Activated CD8-positive, alpha-beta T cell treated with anti-CD3 and anti-CD28 coated beads, Interleukin-2, amount 10 ng/mL, durations not matched to agents 7 days and 5 days (primary cell): ENCODE measurements at places on chromosomes 5 and 9. TPM values are rescaled to one million over a fixed set of nuclear protein-coding genes. Genes with fewer than 3 reads are reported as not detected.

Gene MARVELD2
- total RNA-seq: 0.18 TPM

Gene ADAMTS19
- not detected for total RNA-seq

Gene SHISAL2B
- not detected for total RNA-seq

Gene IRX1
- not detected for total RNA-seq

Gene TAF11L10
- not detected for total RNA-seq

Gene CARTPT
- total RNA-seq: not detected

Gene LECT2
- total RNA-seq: not detected

Gene SPATA31D3
- total RNA-seq: not detected

Gene NUTM2G
- total RNA-seq: not detected

Gene DDX4
- 0.23 TPM for total RNA-seq
